Stimulated activated CD8-positive, alpha-beta memory T cell treated with anti-CD3 and anti-CD28 coated beads, Interleukin-4, amount 100 ng/mL, for 1 hour (primary cell): ENCODE measurements at places on chromosomes 7 and 10.

DNA sequence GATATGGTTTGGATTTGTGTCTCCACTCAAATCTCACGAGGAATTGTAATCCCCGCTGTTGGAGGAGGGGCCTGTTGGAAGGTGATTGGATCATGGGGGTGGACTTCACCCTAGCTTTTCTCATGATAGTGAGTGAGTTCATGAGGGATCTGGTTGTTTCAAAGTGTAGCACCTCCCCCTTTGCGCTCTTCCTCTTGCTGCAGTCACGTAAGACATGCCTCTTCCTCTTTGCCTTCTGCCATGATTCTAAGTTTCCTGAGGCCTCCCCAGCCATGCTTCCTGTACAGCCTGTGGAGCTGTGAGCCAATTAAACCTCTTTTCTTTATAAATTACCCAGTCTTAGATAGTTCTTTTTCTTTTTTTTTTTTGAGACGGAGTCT lies 17.1 kb downstream of the CDNF start:
- DNase-seq, result no peak

DNA sequence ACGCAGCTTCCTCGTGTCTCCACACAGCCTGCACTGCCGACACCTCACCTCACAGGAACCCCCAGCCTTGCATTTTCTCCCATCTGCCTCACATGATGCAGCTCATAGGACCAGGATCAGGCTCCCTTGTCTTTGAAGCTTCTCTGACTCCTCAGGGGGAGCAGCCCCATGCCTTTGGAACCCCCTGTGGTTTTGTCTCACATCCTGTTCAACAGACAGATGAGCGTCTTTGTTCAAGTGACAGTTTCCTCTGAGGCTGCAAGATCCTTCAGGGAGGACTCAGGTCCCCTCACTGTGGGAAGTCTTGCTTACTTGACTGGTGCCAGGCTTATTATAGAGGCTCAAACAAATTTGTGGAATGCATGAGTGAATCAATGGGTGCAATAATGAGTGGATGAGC lies 667.1 kb downstream of the INHBA start:
- DNase-seq, result no peak

DNA sequence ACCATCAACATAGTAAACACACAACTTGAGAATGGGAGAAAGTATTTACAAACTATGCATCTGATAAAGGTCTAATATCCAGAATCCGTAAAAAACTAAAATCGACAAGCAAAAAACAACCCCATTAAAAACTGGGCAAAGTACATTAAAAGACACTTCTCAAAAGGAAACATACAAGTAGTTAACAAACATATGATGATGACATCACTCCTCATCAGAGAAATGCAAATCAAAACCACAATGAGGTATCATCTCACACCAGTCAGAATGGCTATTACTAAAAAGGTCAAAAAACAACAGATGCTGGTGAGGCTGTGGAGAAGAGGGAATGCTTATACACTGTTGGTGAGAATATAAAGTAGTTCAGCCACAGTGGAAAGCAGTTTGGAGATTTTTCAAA lies 125.1 kb downstream of the TFPI2 start:
- DNase-seq, result no peak

GRCh38 chr10:119005362-119006043 lies 24.0 kb upstream of the NANOS1 start:
- DNase-seq, result no peak

- no peak for DNase-seq
These were observed 26.3 kb upstream of the WDFY4 start for GRCh38 chr10:48658243-48658974.

- DNase-seq, result no peak
These were observed 146.1 kb downstream of the VPS50 start for GRCh38 chr7:93378131-93378760.

- no peak for DNase-seq
These were observed 123.6 kb downstream of the OAT start for GRCh38 chr10:124294811-124295770.

DNA sequence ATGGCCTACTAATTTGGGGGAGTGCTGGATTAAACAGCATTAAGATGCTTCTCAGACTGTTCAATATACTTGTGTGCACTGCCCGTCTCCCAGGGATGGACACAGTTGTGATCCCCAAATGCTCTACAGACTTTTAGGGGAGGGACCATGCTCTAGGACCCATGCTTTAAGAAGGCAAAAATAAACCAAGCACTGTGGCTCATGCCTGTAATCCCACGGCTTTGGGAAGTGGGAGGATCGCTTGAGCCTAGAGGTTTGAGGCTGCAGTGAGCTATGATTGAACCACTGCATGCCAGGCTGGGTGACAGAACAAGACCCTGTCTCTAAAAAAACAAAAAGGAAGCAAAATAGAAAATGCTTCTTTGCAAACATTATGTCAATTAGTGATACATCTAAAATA lies 102.6 kb downstream of the VOPP1 start:
- no peak for DNase-seq

GRCh38 chr10:125868372-125868975 lies 12.6 kb downstream of the DHX32 start:
- DNase-seq, result no peak

DNA sequence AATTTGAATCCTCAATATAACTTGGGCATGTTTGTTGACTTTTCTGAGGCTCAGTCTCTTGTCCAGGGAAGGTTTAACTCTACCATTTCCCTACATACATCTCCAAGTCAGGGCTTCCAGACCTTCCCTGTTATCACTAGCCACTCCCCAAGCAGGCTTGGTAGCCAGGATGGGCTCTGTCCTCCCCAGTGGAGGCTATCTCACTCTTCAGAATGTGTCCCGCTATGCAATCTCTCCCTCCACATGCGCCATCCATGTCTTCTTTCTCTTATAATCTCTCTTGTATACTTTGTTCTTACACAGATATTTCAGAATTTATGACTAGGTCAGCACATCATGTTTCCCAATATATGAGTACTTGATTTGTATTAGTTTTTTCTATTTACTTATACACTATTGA lies 310.4 kb downstream of the HGF start:
- DNase-seq, result no peak

- DNase-seq, result no peak
These were observed 4.1 kb downstream of the KNDC1 start for GRCh38 chr10:133163889-133164815.

DNA sequence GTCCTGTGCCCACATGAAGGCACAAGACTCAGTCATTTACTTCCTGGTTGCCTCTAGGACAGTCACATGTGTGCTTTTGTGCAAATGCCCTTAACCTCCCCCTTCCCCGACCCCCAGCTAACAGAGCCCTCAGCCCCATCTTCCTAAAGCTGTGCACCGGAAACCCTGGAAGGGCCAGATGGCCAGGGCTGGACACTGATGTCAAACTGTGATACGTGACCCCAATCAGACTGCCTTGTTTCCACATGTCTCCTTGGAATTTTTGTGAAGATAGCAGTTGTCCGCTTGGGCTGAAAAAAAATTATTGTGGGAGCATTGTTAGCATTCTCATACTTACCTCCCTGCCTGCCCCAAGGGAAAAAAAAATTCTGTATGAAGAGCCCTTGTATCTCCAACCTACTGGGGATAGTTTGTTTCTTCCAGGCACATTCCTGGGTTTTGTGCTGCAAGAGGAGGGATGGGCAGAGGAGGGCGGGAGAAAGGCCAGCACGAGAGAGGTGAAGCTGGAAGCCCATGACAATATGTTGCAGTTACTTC lies 17.0 kb upstream of the ADAM12 start:
- DNase-seq, result no peak

- no peak for DNase-seq
These were observed 31.5 kb downstream of the PIK3AP1 start for GRCh38 chr10:96688789-96689188.

DNA sequence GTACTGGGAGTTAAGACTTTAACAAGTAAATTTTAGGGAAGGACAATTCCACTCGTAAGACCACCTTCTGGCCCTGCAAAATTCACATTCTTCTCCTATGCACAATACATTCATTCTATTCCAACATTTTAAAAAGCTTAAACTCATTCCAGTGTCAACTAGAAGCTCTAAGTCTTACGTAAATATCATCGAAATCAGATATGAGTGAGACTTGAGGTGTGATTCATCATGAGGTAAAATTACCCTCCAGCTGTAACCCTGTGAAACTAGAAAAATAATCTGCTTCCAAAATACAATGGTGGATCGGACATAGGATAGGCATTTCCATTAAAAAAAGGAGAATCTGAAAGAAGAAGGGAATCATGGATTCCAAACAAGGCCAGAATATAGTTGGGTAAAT lies 370.3 kb downstream of the CDC14C start:
- DNase-seq, result no peak

GRCh38 chr10:73925539-73925938 lies 14.6 kb downstream of the PLAU start:
- no peak for DNase-seq

GRCh38 chr7:80785961-80786536 lies 132.8 kb downstream of the SEMA3C start:
- DNase-seq, result no peak

GRCh38 chr10:71368643-71369042 lies 28.1 kb upstream of the CDH23 start:
- no peak for DNase-seq

- DNase-seq, result no peak
These were observed 436.6 kb downstream of the DNAJB6 start for GRCh38 chr7:157773361-157773760.

DNA sequence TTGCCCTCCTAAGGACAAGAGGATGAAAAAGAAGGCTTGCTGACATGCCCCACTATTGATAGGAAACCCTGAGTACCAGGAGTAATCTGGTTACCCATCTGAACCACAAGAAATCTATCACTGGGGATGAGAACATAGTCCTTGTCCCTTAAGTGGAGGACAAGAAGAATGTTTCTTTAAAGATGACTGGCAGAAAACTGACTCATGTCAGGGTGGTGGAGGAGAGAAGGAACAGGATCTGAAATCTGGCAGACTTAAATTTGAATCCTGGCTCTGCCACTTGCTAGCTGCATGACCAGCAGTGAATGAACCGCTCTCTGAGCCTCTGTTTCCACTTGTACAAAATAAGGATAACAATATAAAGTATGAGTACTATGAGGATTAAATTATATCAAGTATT lies 38.9 kb upstream of the XPNPEP1 start:
- no peak for DNase-seq

- DNase-seq, result no peak
These were observed 223.7 kb upstream of the PCDH15 start for GRCh38 chr10:55024713-55025112.
